Activated naive CD8-positive, alpha-beta T cell treated with anti-CD3 and anti-CD28 coated beads for 36 hours (primary cell): ENCODE measurements at places on chromosomes 2 and 18. TPM values are rescaled to one million over a fixed set of nuclear protein-coding genes. Genes with fewer than 3 reads are reported as not detected.

GRCh38 chr2:111634050-111634794 lies 249.8 kb downstream of the ANAPC1 start:
- no peak overlapping the region for H3K4me3 ChIP-seq
- peak overlapping the region; percentile 14 for H3K27ac ChIP-seq
- H3K27me3 ChIP-seq, result peaks cover 19% of the 10 kb centered on the region

DNA sequence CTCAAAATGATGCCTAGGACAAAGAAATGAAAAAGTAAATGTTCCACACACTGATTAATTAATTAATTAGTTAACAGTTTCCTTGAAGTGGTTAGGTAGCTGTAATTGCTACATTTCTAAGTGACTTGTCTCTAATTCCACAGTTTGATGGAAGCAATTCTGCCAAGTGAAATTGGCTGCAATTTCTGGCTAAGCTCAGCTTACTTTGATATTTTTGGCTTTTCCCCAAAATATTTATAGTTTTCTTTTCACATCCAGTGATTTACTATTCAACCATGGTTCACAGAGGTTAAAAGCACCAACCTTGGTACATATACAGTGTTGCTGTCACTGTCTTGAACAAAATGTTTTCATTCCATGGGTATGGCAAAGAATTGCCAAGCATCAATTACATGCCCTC lies 459.5 kb upstream of the CDH20 start:
- H3K4me3 ChIP-seq, result no peak overlapping the region
- DNase-seq, result no peak
- H3K27me3 ChIP-seq, result no peaks in the 10 kb centered on the region
- no peak overlapping the region for H3K27ac ChIP-seq

The TRPM8 gene
- not detected for total RNA-seq

DNA sequence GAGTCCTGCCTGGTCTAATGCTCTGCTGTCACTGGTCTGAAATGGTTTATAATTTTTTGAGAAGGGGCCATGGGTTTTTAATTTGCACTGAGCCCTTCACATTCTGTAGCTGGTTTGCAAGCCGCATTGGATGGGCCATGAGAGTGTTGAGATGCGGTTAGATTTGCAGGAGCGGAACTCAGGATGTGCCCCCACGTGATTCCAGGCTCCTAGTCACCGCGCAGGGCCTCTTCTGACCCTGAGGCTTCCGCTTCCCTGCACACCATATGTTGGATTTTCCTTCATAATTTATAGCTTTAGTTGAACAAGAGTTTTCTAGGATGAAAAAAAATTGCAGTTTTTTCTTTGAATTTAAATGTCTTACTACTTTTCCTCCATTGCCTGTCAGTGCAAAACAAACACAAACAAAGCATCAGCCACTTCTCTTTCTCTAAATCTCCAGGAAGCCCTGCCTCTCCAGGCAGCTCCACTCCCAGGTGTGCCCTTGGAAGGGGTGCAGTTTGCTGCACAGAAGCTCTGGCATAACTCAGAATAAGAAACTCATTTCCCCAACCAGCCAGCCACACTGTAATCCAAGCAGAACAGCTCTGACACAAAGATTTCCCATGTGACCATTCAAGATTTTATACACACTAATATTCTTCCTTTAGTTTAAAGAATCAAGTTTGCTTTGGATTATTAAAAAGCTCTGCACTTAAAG lies 18.4 kb upstream of the TPO start:
- H3K36me3 ChIP-seq, result no peaks in the 10 kb centered on the region
- H3K4me1 ChIP-seq, result peaks cover under 1% of the 10 kb centered on the region
- no peak overlapping the region for H3K27ac ChIP-seq
- no peak for DNase-seq
- no peaks in the 10 kb centered on the region for H3K27me3 ChIP-seq
- H3K4me3 ChIP-seq, result no peak overlapping the region

GRCh38 chr2:109535217-109535946 lies 78.4 kb downstream of the SEPTIN10 start:
- H3K4me3 ChIP-seq, result no peak overlapping the region
- no peak for DNase-seq
- H3K27ac ChIP-seq, result peak overlapping the region; percentile 30

The SCRN3 gene
- 15.9 TPM for total RNA-seq

- no peak overlapping the region for H3K4me3 ChIP-seq
- H3K27ac ChIP-seq, result no peak overlapping the region
- H3K36me3 ChIP-seq, result no peaks in the 10 kb centered on the region
- no peaks in the 10 kb centered on the region for H3K4me1 ChIP-seq
- no peak for DNase-seq
Observed at GRCh38 chr2:196468394-196468793, 171.1 kb upstream of the CCDC150 start.

- no peaks in the 10 kb centered on the region for H3K4me1 ChIP-seq
- H3K27ac ChIP-seq, result no peak overlapping the region
- no peak for DNase-seq
- no peaks in the 10 kb centered on the region for H3K36me3 ChIP-seq
- H3K27me3 ChIP-seq, result no peaks in the 10 kb centered on the region
Observed at GRCh38 chr18:6606411-6607085, 123.0 kb upstream of the ARHGAP28 start.

- peak overlapping the region; percentile 84 for H3K4me3 ChIP-seq
- H3K4me1 ChIP-seq, result peaks cover 67% of the 10 kb centered on the region
- peaks cover 27% of the 10 kb centered on the region for H3K36me3 ChIP-seq
- no peak for DNase-seq
- peak overlapping the region; percentile 83 for H3K27ac ChIP-seq
Observed at GRCh38 chr2:73983322-73984202, 1.1 kb upstream of the TET3 start.

GRCh38 chr18:56451188-56451587 lies 187.2 kb downstream of the TXNL1 start:
- no peak overlapping the region for H3K27ac ChIP-seq
- no peaks in the 10 kb centered on the region for H3K4me1 ChIP-seq
- no peaks in the 10 kb centered on the region for H3K36me3 ChIP-seq
- H3K27me3 ChIP-seq, result peaks cover 7% of the 10 kb centered on the region

The TXNL4A gene
- total RNA-seq, result 241 TPM

The SPC25 gene
- total RNA-seq, result 33.7 TPM

DNA sequence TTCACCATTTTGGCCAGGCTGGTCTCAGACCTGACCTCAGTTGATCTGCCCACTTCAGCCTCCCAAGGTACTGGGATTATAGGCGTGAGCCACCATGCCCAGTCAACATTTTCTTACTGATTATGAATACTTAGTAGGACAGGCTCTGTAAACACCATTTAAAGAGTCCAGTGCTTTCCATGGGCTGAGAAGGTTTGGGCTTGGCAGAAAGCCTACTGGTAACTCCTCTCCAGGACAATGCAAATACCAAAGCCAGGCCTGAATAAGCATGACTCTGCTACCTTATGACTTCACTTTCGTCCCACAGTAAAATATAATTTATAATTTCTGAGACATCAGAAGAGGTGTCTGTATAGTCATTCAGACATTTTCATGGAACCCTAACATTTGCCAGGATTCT lies 60.2 kb upstream of the FAM117B start:
- H3K4me3 ChIP-seq, result no peak overlapping the region
- H3K27ac ChIP-seq, result no peak overlapping the region
- no peaks in the 10 kb centered on the region for H3K27me3 ChIP-seq
- H3K36me3 ChIP-seq, result no peaks in the 10 kb centered on the region
- no peaks in the 10 kb centered on the region for H3K4me1 ChIP-seq

DNA sequence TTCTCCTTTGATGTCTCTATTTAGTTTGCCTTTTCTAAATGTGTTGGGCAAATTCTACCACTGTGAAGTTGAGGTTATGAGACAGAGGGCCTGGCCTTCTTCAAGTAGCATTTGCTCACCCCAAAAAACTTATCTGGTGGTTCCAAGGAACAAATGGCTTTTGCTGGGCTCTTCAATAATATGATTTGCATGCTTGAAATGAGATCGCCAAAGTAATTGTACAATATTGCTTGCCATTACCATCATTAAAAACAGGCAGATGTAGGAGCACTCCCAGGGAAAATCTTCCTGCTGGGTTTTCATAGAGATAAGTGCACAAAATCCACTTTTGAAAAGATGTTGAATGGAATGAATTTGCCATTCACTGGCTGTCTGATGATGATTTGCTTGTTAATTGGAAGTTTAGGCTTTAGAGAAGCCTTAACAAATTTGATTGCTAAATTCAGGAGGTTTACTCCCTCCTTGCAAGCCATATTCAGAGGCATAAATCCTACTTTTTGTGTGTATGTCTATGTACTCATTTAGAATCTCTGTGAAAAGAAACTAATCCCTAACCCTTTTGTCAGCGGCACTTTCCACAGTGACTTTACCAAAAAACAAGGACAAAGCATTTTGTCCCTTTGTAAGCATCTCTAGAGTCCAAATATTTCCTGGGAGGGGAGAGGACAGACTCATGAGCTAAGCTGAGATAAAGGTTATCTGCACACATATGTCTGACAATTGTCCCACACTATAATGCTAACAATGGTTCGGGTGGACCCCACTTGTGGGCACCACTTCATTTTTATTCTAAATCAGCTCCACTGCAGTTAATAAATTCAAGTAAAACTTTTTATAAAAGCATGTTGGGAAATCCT lies 240.8 kb upstream of the PIK3C3 start:
- no peaks in the 10 kb centered on the region for H3K4me1 ChIP-seq
- no peak for DNase-seq
- no peaks in the 10 kb centered on the region for H3K27me3 ChIP-seq
- no peak overlapping the region for H3K4me3 ChIP-seq
- no peaks in the 10 kb centered on the region for H3K36me3 ChIP-seq
